ENCODE measurements at places on chromosomes 7 and 10. TPM values are rescaled to one million over a fixed set of nuclear protein-coding genes. Genes with fewer than 3 reads are reported as not detected.

GRCh38 chr7:137110091-137110509 is 233.4 kb downstream of the PTN start:
- H3K27me3 ChIP-seq, result no peaks in the 10 kb centered on the region
- no peaks in the 10 kb centered on the region for H3K36me3 ChIP-seq
- peaks cover 4% of the 10 kb centered on the region for H3K4me1 ChIP-seq
- DNase-seq, result peak; percentile 68

DNA sequence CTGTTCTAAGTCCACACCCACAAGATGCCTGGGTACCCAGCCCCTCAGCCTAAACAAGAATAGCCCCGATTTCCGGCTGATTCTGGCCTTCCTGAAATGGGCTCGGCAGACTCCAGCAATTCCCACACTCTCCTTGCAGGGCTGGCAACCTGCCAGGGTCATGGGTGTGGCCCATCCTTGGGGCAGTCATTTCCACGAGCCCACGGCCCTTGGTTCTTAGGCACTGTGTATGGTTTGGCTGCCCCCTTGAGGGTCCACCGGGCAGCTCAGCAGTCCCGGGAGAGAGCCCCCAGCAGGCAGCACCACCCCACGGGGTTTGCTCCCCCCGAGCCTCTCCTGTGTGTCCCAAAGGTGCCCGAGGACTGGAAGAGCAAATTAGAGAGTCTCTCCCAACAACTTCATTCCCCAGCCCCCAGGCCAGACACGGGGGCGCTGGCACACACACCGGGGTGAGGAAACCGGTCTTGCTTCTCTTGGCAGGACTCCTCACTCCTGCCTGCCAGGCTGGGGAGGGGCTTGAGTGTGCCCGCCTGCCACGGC is 142.2 kb downstream of the EMX2 start:
- no peaks in the 10 kb centered on the region for H3K27me3 ChIP-seq
- no peak overlapping the region for H3K4me3 ChIP-seq
- H3K27ac ChIP-seq, result no peak overlapping the region
- H3K4me1 ChIP-seq, result no peaks in the 10 kb centered on the region
- no peak for DNase-seq

DNA sequence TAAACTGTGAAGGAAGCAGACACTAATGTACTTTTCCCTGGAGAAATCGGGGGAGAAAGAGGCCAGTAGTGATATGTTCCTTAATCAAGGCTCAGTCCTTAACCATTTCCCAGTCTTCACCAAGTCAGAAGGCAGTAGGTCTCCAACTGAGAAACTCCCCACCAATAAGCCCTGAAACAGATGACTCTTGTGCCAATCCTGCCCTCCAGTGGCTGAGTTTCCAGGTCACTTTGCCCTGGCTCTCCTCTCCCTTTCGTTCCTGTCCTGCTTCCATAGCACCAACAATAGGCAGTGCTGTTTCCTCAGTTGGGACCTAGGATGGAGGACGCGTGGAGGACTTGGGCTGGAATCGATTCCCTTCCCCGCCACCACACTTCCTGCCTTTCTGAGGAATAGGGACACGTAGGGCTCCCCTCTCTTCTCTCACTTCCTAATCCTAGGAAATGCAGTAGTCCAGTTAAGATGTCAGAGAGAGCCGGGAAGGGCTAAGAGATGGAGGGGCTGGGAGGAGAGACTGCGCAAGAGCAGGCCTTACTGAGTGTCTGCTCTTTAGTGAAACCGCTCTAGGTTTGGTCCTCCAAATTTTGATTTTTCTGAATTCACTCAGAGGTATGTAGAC is 23.4 kb downstream of the ATOH7 start:
- peaks cover 1% of the 10 kb centered on the region for H3K36me3 ChIP-seq
- H3K4me1 ChIP-seq, result peaks cover 2% of the 10 kb centered on the region
- peak; percentile 79 for DNase-seq

DNA sequence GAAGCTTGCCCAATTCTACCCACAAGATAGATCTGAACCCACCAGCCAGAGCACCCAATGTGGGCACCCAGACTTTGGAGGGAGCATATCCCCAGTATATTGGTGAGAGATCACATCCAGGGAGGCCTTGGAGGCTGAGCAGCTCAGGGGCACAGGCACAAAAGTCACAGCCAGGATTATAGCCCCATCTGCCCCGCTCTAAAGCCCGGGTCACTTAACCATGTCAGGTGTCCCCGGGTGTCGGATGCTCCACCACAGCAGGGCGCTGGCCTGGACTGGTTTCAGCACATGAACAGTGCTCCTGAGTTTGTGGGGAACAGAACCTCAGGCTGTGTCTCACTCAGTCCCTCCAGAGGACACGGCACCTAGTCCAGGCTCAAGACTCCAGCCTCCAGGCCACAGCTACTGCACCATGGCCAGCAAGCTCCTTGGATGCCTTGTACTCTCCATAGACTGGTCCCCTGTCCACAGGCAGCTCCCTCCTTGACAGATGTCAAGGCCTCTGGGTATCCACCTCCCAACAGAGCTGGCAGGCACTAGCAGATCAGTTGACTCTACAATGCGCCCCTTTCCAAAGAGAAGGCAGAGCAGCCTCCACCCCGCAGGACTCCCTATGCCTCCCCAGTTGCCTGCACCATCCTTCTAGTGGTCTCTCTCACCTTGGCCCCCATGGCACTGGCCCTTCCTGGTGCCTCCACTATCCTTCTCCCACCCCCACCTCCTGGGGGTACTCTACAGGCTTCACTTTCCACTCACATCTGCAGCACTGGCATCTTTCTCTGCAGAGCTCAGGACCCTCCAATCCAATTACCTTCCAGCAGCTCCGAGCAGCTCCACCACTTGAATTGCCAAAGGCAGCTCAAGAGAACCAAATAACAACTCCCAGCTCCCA is 306.0 kb downstream of the GRID1 start:
- no peak overlapping the region for H3K4me3 ChIP-seq
- no peaks in the 10 kb centered on the region for H3K27me3 ChIP-seq
- no peak overlapping the region for H3K27ac ChIP-seq
- no peaks in the 10 kb centered on the region for H3K4me1 ChIP-seq
- no peak for DNase-seq
- H3K36me3 ChIP-seq, result no peaks in the 10 kb centered on the region

DNA sequence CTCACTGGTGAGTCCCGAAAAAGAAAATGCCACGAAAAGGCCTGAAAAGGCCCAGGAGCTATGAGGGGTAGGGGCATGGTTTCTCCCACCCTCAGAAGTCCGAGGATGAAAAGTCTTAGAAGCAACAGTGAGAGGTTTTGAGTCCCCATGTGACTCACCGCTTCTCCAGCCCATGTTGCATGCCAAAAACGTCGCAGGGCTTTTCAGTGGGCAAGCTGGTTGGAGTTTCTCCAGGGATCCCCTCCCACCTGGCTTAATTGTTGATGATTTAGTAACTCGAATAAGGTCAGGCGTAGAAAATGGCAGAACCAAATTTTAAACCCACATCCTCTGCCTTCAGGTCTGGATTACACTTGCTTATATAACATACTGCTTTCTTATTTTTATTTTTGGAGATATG is 96.3 kb upstream of the ARMC3 start:
- peaks cover 3% of the 10 kb centered on the region for H3K4me1 ChIP-seq
- H3K36me3 ChIP-seq, result no peaks in the 10 kb centered on the region
- H3K27ac ChIP-seq, result no peak overlapping the region
- no peaks in the 10 kb centered on the region for H3K27me3 ChIP-seq

- H3K27me3 ChIP-seq, result no peaks in the 10 kb centered on the region
- H3K36me3 ChIP-seq, result peaks cover 12% of the 10 kb centered on the region
- no peak overlapping the region for H3K4me3 ChIP-seq
- peaks cover 9% of the 10 kb centered on the region for H3K4me1 ChIP-seq
Observed at GRCh38 chr10:68049289-68050078, 25.6 kb downstream of the HERC4 start.

DNA sequence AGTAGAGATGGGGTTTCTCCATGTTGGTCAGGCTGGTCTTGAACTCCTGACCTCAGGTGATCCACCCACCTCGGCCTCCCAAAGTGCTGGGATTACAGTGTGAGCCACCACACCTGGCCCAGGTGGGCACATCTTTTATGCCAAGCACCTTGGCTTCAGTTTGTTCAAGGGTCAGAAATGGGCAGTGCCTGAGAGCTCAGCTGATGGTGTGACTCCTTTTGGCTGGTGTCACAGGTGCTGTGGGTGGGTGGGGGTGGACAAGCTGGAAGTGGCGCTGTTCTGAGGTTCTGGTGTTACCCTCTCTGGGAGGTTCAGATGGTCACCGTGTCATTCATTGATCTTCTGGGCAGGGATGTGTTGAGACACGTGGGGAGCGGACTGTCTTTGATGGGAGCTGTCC is 11.5 kb downstream of the ADCY1 start:
- H3K36me3 ChIP-seq, result no peaks in the 10 kb centered on the region
- H3K4me1 ChIP-seq, result no peaks in the 10 kb centered on the region
- no peak for DNase-seq
- no peak overlapping the region for H3K27ac ChIP-seq
- H3K27me3 ChIP-seq, result peaks cover 13% of the 10 kb centered on the region

- H3K4me3 ChIP-seq, result no peak overlapping the region
- no peaks in the 10 kb centered on the region for H3K27me3 ChIP-seq
- H3K4me1 ChIP-seq, result peaks cover 8% of the 10 kb centered on the region
- DNase-seq, result no peak
- H3K27ac ChIP-seq, result no peak overlapping the region
Observed at GRCh38 chr10:96664563-96664962, 55.8 kb downstream of the PIK3AP1 start.

DNA sequence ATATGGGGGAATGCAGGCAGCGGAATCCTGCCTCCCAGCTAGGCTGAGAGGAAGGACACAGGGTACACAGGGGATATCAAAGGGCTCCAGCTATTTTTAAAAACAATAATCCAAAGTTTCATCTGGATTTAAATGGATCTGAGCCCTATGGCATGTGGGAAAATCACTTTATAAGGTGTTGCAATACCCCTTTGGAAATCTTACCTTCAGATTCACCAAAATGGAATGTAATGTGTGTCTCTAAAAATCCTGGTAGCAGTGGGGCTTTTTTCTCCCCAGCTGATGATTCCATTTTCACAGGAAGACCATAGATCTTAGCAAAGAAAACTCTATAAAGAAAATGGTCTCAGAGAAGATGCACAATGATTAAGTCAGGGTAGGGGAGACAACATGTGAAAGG is 722.2 kb downstream of the PARD3 start:
- DNase-seq, result peak; percentile 52
- H3K4me3 ChIP-seq, result no peak overlapping the region
- peaks cover 2% of the 10 kb centered on the region for H3K4me1 ChIP-seq
- H3K36me3 ChIP-seq, result no peaks in the 10 kb centered on the region
- no peak overlapping the region for H3K27ac ChIP-seq

- no peak overlapping the region for H3K4me3 ChIP-seq
- peaks cover 97% of the 10 kb centered on the region for H3K27me3 ChIP-seq
- H3K27ac ChIP-seq, result no peak overlapping the region
- DNase-seq, result no peak
- H3K4me1 ChIP-seq, result no peaks in the 10 kb centered on the region
- no peaks in the 10 kb centered on the region for H3K36me3 ChIP-seq
Observed at GRCh38 chr10:100741378-100742075, 3.9 kb upstream of the PAX2 start.

DNA sequence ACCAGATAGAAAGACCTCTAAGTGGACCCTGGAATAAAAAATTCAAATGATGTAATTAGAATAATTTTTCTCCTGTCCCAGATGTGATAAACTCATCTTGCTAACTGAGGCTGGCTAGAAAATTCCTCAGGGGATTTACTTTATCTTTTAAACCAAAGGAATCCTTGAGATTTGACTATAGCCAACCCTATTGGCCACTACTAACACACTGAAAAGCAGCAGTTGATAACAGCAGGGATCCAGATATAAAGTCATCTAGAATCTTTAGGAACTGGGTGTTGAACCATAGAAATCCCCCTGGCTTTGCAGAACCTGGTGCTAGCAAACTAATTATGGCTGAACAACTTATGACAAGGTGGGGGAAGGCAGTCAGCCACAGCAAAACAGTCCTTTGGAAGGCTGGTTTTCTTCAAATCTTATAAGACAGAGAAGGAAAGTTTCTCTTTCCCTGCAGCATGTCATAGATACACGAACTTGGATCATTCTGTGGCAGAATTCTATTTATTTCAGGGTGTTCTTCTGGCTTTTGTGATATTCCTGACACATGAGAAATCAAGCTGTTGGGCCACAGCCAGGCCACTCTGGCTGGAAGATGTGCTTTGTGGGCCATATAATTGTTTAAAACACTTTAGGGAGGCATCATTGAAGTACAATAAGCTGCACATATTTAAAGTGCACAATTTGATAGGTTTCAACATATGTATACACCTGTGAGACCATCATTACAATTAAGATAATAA is 643.6 kb downstream of the SORCS3 start:
- no peak overlapping the region for H3K4me3 ChIP-seq
- no peaks in the 10 kb centered on the region for H3K4me1 ChIP-seq
- no peak for DNase-seq
- no peak overlapping the region for H3K27ac ChIP-seq
- no peaks in the 10 kb centered on the region for H3K36me3 ChIP-seq
- H3K27me3 ChIP-seq, result no peaks in the 10 kb centered on the region

GRCh38 chr10:79232864-79233263 is 114.4 kb upstream of the PPIF start:
- H3K27me3 ChIP-seq, result no peaks in the 10 kb centered on the region
- DNase-seq, result no peak
- H3K36me3 ChIP-seq, result peaks cover 55% of the 10 kb centered on the region
- no peak overlapping the region for H3K27ac ChIP-seq
- no peak overlapping the region for H3K4me3 ChIP-seq

DNA sequence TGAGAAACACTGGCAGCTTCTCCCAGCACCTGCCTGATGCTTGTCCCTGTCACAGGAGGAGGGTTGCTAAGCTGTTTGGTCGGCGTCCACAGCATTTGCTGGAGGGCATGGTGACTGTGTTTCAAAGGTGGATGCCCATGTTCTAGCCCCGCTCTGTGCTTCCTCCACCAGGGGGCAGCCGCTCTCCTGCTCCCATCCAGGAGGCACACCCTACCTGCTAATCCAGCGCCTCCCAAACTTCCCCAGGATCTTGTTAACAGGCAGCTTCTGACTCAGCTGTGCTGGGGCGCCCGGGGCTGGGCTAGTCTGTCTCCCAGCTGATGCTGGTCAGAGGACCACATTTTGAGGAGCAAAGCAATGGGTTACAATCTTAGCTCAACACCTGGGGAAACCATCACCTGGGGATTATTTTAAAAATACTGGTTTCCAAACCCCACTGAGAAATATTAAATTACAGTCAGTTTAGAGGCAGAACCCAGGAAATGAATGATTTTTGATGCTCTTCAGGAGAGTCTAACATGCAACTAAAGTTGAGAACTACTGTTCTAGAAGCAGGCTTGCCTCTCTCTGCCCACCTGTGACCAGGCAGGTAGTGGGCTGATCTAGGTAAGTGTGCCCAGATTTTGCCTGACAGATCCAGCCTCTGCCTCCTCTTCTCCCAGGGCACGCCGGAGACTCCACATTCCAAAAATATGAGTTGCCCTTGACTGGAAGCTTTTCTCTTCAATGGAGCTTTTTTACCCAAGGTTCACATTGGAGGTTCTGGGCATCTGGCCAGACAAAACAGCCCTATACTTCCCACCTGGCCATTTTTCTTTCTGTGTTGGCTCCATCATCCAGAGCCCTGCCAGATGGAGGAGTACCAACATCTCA is 92.7 kb upstream of the GPR26 start:
- no peaks in the 10 kb centered on the region for H3K27me3 ChIP-seq
- no peak overlapping the region for H3K4me3 ChIP-seq
- no peak overlapping the region for H3K27ac ChIP-seq
- no peaks in the 10 kb centered on the region for H3K36me3 ChIP-seq
- DNase-seq, result no peak

- no peak overlapping the region for H3K27ac ChIP-seq
- peaks cover 54% of the 10 kb centered on the region for H3K36me3 ChIP-seq
- H3K27me3 ChIP-seq, result no peaks in the 10 kb centered on the region
Observed at GRCh38 chr10:93342366-93342765, 139.8 kb downstream of the MYOF start.

GRCh38 chr10:96918214-96919002 is 86.3 kb downstream of the LCOR start:
- H3K36me3 ChIP-seq, result peaks cover 6% of the 10 kb centered on the region
- H3K27ac ChIP-seq, result no peak overlapping the region
- no peak for DNase-seq
- H3K4me1 ChIP-seq, result no peaks in the 10 kb centered on the region

The TMEM184A gene
- total RNA-seq, result 0.28 TPM

The SCART1 gene
- 0.28 TPM for total RNA-seq

The ZNF438 gene
- total RNA-seq, result 2.8 TPM

The CLRN3 gene
- not detected for total RNA-seq

The FGFR2 gene
- under 0.01 TPM for total RNA-seq

Data from IMR-90 (cell line).